T-helper 1 cell (primary cell): ENCODE measurements at places on chromosomes 12 and 14.

- no peak for DNase-seq
Measured at GRCh38 chr12:68097386-68097785, 62.2 kb downstream of the IFNG start.

GRCh38 chr12:107992870-107993451 lies 136.1 kb upstream of the WSCD2 start:
- DNase-seq = no peak

GRCh38 chr12:102965281-102966155 lies 8.0 kb downstream of the ASCL1 start:
- no peak for DNase-seq

DNA sequence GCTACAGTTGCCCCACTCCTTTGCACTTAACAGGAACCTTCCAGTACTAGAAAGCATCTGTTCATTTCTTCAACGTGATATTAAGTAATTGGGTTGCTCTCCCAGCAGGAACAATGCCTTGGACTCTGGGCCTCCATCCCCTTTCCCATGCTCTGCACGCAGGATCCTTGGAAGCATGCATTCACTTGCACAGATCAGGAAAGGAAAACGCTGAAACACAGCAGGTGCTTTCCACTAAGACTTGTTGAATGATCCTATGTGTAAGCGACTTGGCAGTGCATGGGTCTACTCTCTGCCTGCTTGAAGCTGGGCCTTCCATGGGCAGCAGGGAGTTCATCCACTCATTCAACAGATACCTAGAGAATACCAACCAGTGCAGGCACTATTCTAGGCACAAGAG lies 2.3 kb downstream of the LTBP2 start:
- no peak for DNase-seq

DNA sequence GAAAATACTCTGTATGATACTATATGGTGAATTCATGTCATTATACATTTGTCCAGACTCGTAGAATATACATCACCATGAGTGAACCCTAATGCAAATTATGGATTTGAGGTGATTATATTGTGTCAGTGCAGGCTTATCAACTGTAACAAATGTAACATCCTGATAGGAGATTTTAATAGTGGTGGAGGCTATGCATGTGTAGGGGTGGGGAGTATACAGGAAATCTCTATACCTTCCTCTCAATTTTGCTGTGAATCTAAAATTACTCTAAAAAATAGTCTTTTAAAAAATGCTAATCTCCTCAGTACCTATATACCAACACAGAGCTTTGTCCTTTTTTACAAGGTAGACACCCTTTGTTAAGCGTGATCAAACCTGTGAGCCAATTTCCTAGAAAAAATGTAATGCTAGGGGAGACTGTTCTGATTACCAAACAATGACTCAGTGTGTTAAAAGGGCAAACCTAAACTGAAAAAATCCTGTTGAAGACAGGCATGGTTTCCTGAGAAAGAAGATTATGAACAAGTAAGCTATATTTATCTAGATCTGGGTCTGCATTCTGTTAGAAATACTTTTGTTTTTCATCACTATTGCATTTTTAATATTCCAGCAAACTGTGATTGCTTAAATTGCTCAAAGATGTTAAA lies 170.9 kb downstream of the DUSP6 start:
- peak; percentile 69 for DNase-seq

- no peak for DNase-seq
Measured at GRCh38 chr14:87205811-87206210, 787.2 kb downstream of the GALC start.

DNA sequence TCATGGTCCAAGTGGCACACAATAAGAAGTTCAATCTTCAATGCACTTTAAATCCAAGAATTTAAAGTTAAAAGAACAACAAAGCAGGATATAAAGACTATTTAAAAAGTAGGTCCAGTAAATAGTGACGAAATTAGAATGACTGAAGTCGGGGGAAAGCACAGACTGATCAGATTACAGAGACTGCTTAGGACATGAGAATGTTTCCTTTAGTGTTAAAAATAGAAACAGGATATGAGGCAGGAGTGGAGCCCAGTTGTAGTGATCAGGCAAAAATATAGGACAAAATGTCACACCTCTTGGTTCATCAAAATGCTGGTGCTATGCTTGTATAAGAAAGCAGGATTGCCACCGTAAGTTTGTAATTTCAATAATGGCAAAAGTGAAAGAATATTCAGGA lies 52.2 kb upstream of the CD163 start:
- DNase-seq = no peak

- no peak for DNase-seq
Measured at GRCh38 chr12:46825591-46826414, at the start of gene SLC38A4. Gene SLC38A4 (minus strand): TSS chr12:46825997. CDS start chr12:46793071, 32,926 bp downstream.

DNA sequence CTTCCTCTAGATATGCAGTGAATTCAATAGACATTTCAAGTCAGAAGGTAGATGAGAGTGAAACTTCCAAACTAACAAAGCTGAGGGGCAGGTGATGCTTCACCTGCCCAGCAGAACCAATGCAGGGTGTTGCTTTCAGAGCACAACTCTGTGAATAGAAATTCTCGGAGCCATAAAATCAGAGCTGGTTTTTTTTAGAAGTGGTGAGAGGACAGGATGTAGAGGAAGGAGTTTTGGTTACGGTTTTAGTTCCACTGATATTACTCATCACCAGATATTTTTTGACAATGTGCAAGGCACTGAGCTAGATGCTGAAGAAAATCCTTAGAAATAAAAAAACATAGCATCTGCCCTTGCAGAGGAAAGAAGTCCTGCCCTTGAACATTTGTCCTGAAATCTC lies 62.2 kb downstream of the BMP4 start:
- no peak for DNase-seq

- no peak for DNase-seq
Measured at GRCh38 chr14:54817506-54817905, 85.1 kb downstream of the GCH1 start.

DNA sequence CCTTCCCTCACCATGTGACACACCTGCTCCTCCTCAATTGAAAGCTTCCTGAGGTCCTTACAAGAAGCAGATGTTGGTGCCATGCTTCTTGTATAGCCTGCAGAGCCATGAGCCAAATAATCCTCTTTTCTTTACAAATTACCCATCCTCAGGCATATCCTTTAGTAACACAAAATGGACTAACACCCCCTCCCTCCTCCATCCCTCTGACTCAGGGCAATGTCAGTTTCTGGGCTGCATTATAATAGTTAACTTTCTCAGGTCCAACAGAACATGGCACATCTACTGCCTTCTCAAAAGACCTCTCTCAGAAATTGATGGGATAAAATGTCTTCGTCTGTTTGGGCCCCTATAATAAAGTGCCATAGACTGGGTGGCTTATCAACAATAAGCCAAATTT lies 287.0 kb downstream of the DPF3 start:
- no peak for DNase-seq

- no peak for DNase-seq
Measured at GRCh38 chr12:56804169-56804568, 41.0 kb downstream of the HSD17B6 start.

GRCh38 chr14:61607570-61608244 lies 87.6 kb upstream of the HIF1A start:
- no peak for DNase-seq

- DNase-seq = peak; percentile 63
Measured at GRCh38 chr14:100065111-100065871, at the start of gene EVL. Gene EVL (plus strand): TSS chr14:100065422. CDS start chr14:100065501, 79 bp downstream.

- DNase-seq = no peak
Measured at GRCh38 chr12:54680374-54680773, 32.2 kb upstream of the DCD start.

DNA sequence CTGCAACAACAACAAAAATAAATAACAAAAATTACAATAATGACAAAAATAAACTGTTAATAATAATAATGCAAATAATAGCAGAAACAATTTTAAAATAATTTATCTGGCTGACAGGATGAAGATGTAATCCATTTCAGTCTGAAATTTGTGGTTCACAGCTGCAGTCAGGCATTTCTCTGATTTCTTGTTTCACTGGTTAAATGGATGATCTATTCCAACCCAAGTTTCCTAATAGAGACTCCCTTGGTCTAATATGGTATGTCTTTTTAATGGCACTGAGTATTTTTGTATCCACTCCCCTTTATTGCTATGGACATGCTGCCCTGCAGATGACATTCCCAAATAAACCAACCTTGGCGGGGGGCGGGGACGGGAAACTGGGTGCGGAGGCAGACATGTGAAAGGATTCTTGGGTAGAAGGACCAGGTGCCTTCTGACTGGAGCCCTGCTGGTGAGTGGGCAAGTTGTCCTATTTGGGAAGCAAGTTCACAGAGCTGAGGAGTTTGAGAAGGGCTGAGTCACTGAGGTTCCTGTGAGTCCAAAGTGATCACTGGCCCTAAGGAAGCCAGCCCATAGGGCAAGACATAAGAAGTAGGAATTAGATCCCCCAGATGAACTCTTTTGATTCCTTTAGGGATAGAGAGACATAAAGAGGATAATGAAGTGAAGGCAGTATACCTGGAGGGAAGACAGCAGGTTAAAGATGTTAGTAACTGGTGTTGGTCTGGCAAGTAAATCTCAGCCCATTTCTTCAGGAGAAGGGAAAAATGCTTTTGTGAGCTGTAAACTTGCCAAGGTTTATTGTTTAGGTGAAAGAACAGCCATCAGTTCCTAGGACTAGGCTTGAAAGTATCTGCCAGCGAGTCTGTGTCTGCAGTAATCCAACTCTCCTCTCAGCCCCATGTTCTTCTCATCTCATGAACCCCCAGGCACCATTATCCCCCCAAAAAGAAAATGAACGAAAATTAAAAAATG lies 14.5 kb downstream of the FOXG1 start:
- DNase-seq = no peak

GRCh38 chr12:93954166-93955112 lies 193.9 kb upstream of the PLXNC1 start:
- DNase-seq = no peak

GRCh38 chr12:4829793-4830162 lies 79.9 kb upstream of the KCNA1 start:
- DNase-seq = no peak

DNA sequence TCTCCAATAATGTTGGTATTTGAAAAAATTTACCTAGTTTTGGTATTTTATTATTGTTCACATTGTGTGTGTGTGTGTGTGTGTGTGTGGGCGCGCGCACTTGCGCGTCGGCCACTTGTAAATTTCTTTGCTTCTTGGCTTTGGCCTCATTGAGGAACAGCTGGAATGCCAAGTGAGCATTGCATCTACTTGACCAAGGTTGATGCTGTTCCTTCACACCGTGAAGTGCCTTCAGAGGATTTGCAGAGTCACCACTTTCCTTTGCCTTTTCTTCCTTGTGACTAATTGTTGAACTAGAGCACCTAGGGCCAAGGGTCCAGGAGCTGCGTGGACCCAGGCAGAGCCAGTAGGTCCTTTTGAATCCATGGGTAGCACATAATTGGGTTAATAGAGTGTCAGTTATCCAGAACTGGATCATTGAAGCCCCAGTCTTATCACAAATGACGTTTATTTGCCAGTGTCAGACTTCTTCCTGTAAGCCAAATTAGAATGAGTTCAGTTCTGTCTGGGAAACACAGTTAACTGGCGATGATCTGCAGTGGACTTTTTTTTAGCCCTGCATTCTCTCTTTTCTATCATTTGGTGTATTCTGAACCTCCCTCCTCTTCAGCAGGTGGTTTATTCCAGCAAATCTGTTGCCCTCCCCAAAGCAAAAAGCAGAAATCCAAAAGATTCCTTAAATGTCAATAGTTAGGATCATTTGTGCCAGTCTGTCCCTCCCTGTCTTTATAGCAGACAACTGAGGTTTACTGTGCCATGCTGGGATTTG lies 2.6 kb downstream of the PPP2R5C start:
- no peak for DNase-seq

DNA sequence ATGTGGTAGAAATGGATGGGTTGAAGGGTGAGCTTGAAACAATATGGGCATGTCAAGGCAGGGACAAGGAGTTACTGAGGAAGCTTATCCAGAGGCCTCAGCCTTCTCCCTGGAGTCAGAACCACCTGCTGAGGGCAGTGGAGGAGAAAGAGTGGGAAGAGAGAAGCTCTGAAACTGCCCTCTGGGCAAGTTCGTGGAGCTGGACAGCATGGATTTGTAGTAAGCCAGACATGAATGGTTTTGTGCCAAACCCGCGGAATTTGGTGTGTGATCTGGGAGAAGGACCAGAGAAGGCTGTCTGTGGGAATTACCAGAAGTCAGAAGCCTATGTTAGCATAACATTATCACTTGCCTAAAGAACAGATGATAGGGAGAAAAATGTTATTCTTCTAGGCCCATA lies 164.8 kb downstream of the SLC41A2 start:
- no peak for DNase-seq

DNA sequence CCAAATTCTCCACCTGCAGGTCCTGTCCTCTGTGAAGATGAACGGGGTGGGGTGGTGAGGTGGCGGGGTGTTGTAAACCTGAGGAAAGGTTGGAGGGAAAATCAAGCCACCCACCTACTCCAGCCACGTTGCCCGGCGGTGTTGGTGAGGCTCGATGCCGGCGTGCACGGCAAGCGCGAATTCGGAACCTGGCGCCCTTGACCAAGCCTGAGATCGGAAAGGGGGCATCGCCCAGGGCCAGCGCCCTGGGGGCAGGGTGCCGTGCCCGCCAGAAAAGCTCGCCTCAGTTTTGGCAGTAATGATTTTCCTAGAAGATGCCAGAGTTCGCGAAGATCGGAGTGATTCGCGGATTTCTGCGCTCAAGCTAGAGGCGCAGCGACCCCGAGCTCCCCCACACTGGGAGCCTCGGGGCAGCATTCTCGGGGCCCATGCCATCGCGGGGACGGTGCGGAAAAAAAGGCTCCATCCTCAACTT lies 817 bp downstream of the STXBP6 start:
- no peak for DNase-seq

- DNase-seq = no peak
Measured at GRCh38 chr12:44457465-44457864, 418.6 kb downstream of the NELL2 start.

DNA sequence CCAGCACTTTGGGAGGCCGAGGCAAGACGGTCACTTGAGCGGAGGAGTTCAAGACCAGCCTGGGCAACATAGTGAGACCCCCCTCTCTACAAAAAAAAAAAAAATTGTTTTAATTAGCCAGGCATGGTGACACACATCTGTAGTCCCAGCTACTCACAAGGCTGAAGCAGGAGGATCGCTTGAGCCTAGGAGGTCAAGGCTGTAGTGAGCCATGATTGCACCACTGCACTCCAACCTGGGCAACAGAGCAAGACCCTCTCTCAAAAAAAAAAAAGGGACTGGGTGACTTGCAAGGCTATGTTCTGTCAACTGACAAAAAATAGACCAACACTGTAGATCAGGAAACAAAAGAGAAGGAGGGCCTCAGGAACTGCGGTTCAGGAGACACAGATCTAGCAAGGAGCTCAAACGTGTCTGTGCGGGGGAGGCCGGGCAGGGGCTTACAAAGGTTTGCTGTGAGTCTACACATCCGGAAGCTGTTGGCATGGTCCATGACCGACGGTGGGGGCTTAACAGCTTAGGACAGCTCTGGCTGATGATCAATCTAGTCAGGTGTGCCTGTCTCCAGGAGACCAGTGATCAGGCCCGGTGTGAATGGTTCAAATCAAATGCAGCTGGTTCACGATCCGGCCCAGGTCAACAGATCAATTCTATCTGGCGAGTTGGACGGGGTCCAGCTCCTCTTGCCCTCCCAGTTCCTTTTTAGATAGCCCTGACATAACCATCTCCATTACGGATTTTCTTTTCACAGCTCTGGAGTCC lies 31.7 kb upstream of the INF2 start:
- DNase-seq = no peak

GRCh38 chr14:50924236-50924635 lies 20.0 kb downstream of the PYGL start:
- DNase-seq = no peak

GRCh38 chr12:44875417-44875953 lies 630 bp downstream of the NELL2 start:
- no peak for DNase-seq
